ENCODE measurements at places on chromosomes 11 and 22. TPM values are rescaled to one million over a fixed set of nuclear protein-coding genes. Genes with fewer than 3 reads are reported as not detected.

Gene OR8K5
- not detected for total RNA-seq

Gene KCNQ1
- 1.6 TPM for total RNA-seq

Gene BANF1
- total RNA-seq: 145 TPM

Gene CLDN5
- total RNA-seq: 10.4 TPM

Gene ARHGAP8
- 8.9 TPM for total RNA-seq

Gene CD248
- 4.0 TPM for total RNA-seq

Gene FAM83F
- 50.7 TPM for total RNA-seq

Gene HPX
- total RNA-seq: 0.64 TPM

Gene CDHR5
- not detected for total RNA-seq

Gene C11orf52
- 3.5 TPM for total RNA-seq

Gene RIMBP3B
- total RNA-seq: not detected

Gene KIRREL3
- total RNA-seq: 0.36 TPM

Gene XKR3
- not detected for total RNA-seq

Gene IL17REL
- total RNA-seq: not detected

Gene RGL4
- not detected for total RNA-seq

Gene B4GALNT4
- 0.32 TPM for total RNA-seq

Gene OR8G5
- total RNA-seq: not detected

Gene SLC22A9
- total RNA-seq: not detected

Gene FBLN1
- total RNA-seq: 39.5 TPM

Gene SLC37A2
- total RNA-seq: 15.5 TPM

Gene ELMOD1
- total RNA-seq: not detected

Gene FOSL1
- total RNA-seq: 28.9 TPM

Gene ZP1
- not detected for total RNA-seq

Gene KRTAP5-11
- not detected for total RNA-seq

Gene ZBTB16
- total RNA-seq: 5.4 TPM

Gene VWCE
- 0.52 TPM for total RNA-seq

Gene MMP7
- 23.7 TPM for total RNA-seq

Gene LRRC56
- 1.3 TPM for total RNA-seq

Gene JHY
- total RNA-seq: 1.6 TPM

Gene POU2AF2
- not detected for total RNA-seq

Gene STIP1
- 74.2 TPM for total RNA-seq

Gene ADAMTS8
- total RNA-seq: 0.56 TPM

Gene ZNF280B
- total RNA-seq: 0.04 TPM

Gene SLC17A6
- not detected for total RNA-seq

Gene SEPTIN5
- 31.3 TPM for total RNA-seq

Gene NEFH
- not detected for total RNA-seq

Gene F2
- total RNA-seq: not detected

Gene NNMT
- total RNA-seq: 16.8 TPM

Gene KMT5B
- 23.7 TPM for total RNA-seq

Gene CCDC116
- not detected for total RNA-seq

All from esophagus mucosa (tissue), 1 donor.